Glutamatergic neuron (in vitro differentiated cells): ENCODE measurements at places on chromosomes 5 and 9. TPM values are rescaled to one million over a fixed set of nuclear protein-coding genes. Genes with fewer than 3 reads are reported as not detected.

DNA sequence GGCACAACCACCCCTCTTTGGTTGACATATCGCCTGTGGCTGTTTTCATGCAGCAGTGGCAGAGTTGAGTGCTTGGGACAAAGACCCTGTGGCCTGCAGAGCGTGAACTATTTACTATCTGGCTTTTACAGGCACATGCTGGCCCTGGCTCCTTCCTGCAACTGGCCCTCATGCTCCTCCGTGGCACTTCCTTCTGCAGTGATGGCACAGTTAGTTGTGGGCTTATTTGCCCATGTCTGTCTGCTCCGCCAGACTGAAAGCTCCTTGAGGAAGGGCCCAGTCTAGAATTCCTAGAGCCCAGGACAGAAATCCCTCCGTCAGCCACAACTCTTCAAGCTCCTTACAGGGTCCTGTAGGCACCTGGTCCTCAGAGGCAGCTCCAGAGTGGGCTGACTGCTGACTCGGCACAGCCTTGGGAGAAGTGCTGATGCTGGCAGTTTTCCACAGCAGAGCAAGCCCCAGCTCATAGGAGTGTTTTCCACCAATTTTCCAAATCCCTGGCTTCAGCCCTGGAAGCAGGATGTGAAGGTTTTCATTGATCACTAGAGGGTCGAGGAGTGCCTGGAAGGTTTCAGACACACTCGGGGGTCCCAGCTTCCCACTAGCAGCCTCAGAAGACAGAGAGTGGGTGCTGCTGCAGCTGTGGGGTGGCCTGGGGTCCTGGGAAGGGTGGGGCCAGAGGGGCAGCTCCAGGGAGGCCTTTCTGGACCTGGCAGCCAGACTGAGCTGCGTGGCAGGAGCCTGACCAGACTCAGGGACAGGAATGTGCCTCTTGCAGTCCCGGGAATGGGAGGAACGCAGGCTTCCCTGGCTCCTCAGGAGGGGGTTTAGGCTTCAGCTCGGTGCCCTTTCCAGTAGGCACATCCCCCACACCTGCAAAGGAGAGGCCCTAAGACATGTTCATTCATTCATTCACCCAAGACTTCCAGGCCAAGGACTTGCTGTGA, 56.5 kb upstream of the ANGPTL2 start:
- H3K36me3 ChIP-seq, result no peaks in the 10 kb centered on the region
- no peak overlapping the region for H3K4me3 ChIP-seq
- H3K4me1 ChIP-seq, result peaks cover 11% of the 10 kb centered on the region
- peaks cover 6% of the 10 kb centered on the region for H3K27me3 ChIP-seq
- DNase-seq, result peak; percentile 19

Gene OTULINL
- total RNA-seq, result 14.4 TPM

Gene SLC36A2
- not detected for total RNA-seq

Gene ZBED3
- 7.0 TPM for total RNA-seq
